Large intestine (tissue), 12 donors: ENCODE measurements at places on chromosomes 6 and 20.

DNA sequence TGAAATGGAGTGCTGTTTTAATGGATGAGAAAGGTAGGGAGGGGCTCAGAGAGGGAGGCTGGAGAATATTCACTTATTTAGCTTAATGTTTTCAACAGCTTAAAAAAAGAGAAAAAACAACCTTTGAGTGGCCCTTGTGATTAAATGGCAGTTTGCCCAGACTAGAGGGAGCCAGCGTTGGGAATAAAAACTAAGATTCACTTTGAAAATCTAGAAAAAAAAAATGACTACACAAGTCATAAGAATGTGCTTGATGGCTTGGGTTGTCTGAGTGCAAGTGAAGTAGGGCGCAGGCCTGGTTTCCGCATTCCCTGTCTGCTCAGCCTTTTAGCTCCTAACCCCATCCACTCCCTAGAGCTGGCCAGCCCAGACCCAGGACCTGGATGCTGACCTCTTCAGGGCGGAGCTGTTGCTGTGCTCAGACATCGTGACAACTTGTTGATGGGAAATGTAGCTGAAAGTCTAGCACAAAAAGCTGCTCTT lies 28.9 kb downstream of the UTRN start:
- no peak overlapping the region for H3K4me3 ChIP-seq
- H3K27me3 ChIP-seq: no peaks in the 10 kb centered on the region
- no peak overlapping the region for H3K27ac ChIP-seq
- no peak for DNase-seq

- no peaks in the 10 kb centered on the region for H3K36me3 ChIP-seq
- no peak overlapping the region for H3K27ac ChIP-seq
These were observed 88.5 kb downstream of the BCAS1 start for GRCh38 chr20:53981752-53982437.

GRCh38 chr6:54286141-54286540 lies 22.1 kb upstream of the TINAG start:
- no peak overlapping the region for H3K27ac ChIP-seq
- H3K27me3 ChIP-seq: no peaks in the 10 kb centered on the region
- peaks cover 6% of the 10 kb centered on the region for H3K4me1 ChIP-seq
- H3K4me3 ChIP-seq: no peak overlapping the region

DNA sequence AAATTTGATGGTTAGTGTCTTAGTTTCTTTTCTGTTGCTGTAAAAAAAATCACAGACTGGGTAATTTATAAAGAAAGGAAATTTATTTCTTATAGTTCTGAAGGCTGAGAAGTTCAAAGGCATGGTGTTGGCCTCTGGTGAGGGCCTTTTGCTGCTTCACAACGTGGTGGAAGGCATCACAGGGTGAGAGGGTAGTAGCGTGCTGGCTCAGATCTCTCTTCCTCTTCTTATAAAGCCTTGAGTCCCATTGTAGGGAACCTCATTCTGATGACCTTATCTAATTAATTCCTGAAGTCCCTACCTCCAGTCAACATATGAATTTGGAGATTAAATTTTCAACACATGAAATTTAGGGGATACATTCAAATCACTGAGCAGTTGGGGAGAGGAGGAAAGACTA lies 62.0 kb downstream of the ARID1B start:
- no peak overlapping the region for H3K4me3 ChIP-seq
- H3K36me3 ChIP-seq: peaks cover 4% of the 10 kb centered on the region
- no peaks in the 10 kb centered on the region for H3K27me3 ChIP-seq
- DNase-seq: no peak
- no peaks in the 10 kb centered on the region for H3K4me1 ChIP-seq

- H3K4me1 ChIP-seq: no peaks in the 10 kb centered on the region
- no peaks in the 10 kb centered on the region for H3K27me3 ChIP-seq
- H3K4me3 ChIP-seq: no peak overlapping the region
- H3K36me3 ChIP-seq: no peaks in the 10 kb centered on the region
- H3K27ac ChIP-seq: no peak overlapping the region
These were observed 99.9 kb downstream of the OTOR start for GRCh38 chr20:16848061-16848460.

- no peaks in the 10 kb centered on the region for H3K27me3 ChIP-seq
- no peak overlapping the region for H3K27ac ChIP-seq
These were observed 114.9 kb upstream of the ZFP64 start for GRCh38 chr20:52306477-52306876.

- H3K27ac ChIP-seq: no peak overlapping the region
- no peaks in the 10 kb centered on the region for H3K27me3 ChIP-seq
- no peak overlapping the region for H3K4me3 ChIP-seq
- DNase-seq: no peak
- H3K4me1 ChIP-seq: no peaks in the 10 kb centered on the region
These were observed 22.7 kb downstream of the RCAN2 start for GRCh38 chr6:46468403-46469010.

GRCh38 chr6:130093546-130093945 lies 75.2 kb downstream of the L3MBTL3 start:
- no peak for DNase-seq
- no peak overlapping the region for H3K4me3 ChIP-seq
- H3K27me3 ChIP-seq: no peaks in the 10 kb centered on the region
- no peak overlapping the region for H3K27ac ChIP-seq

DNA sequence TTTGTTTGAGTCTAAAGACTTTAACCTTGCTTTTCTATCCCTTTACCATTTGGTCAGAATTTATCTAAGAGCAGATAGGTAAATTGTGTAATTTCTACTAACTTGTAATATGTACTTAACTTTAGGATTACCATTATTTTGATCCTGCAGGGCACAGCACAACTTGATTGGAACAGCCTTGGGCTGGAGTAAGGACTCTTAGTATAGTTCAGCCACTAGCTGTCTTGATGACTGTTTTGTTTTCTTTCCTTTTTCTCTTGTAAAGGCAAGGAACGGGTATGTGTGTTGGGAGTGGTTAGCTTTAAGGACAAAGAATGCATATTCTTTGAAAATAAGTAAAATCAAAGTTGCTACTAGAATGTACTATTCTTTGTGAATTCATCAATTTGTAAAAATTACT lies 203.2 kb downstream of the ZFAND3 start:
- no peaks in the 10 kb centered on the region for H3K36me3 ChIP-seq
- H3K4me1 ChIP-seq: no peaks in the 10 kb centered on the region
- no peak for DNase-seq
- no peak overlapping the region for H3K4me3 ChIP-seq

DNA sequence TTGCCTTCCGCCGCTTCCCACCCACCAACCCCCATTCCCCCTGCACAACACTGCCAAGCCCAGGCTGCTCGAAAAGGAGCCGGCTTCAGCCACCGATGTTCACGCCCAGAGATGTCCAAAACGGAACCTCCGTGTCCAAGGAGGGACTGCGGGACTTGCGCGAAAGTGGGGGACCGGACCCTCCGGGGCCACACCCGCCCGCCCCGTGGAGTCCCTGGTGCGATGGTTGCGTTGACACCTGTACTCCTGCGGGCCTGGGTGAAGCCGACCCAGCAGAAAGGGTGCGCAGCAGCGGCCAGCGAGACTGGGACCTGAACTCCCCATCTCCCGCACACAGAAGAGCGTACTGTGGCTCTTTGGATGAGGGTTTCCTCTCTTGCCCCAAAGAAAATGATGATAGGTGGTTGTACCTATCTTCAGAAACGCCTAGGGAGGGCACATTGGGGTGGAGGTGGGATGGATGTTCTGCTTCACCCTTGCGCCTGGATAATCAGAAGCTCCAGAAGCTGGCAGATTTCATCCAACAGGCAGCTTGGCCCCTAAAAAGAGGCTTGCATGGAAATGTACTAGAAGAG lies 1.9 kb upstream of the VGLL2 start:
- H3K27ac ChIP-seq: no peak overlapping the region
- H3K36me3 ChIP-seq: no peaks in the 10 kb centered on the region
- no peak overlapping the region for H3K4me3 ChIP-seq
- no peak for DNase-seq

- no peaks in the 10 kb centered on the region for H3K36me3 ChIP-seq
- no peak for DNase-seq
- no peak overlapping the region for H3K4me3 ChIP-seq
- H3K27me3 ChIP-seq: no peaks in the 10 kb centered on the region
These were observed 404.4 kb upstream of the GJE1 start for GRCh38 chr6:141728330-141728729.
